Activated CD4-positive, CD25-positive, alpha-beta regulatory T cell (primary cell): ENCODE measurements at places on chromosomes 11 and 22.

DNA sequence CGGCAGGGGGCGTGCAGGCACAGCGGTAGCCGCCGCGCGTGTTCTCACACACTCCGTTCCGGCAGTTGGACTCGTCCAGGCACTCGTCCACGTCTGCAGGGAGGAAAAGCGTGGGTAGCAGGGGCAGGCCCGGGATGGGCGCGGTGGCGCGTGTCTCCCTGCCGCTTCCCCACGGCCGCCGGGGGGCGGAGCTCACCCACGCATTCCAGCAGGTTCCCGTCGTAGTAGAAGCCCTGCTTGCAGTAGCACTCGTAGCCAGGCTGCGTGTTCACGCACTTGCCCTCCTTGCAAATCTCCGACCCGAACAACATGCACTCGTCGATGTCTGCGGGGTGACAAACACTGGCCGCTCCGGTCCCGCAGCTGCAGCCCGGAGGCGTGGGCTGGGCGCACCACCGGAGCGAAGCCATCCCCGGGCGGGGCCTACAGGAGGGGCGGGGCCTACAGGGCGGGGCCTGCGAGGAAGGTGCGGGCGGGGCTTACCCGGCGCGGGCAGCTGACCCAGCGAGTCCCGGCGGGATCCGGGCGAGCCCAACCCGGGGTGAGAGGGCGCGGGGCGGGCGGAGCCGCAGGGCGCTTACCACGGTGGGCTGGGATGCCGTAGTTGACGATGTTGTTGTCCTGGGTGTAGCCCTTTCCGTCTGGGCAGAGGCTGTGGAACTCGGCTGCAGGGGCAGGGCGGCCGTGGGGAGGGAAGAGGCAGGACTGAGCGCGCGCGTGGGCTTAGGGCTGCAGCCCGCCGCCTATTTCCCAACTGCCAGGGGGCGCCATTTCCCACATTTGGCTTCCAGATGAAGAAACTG lies 15.6 kb downstream of the SCYL1 start:
- DNase-seq, result peak; percentile 88

DNA sequence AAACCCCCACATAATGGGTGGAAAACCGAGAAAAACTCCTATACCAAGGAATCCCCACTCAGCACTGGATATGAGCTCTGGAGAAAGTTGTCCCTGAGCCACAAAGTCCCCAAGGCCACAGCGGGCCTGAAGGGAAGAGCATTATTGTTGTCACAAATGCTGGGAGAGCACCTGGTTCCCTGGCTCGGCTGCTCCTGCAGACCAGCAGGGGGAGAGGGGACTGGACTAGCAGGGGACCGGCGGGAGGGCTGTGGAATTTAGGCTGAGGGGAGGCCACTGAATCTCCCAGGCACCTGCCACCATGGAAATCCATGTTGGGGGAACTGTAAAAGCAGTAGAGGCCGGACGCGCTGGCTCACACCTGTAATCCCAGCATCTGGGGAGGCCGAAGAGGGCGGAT lies 7.0 kb downstream of the PC start:
- DNase-seq, result no peak

DNA sequence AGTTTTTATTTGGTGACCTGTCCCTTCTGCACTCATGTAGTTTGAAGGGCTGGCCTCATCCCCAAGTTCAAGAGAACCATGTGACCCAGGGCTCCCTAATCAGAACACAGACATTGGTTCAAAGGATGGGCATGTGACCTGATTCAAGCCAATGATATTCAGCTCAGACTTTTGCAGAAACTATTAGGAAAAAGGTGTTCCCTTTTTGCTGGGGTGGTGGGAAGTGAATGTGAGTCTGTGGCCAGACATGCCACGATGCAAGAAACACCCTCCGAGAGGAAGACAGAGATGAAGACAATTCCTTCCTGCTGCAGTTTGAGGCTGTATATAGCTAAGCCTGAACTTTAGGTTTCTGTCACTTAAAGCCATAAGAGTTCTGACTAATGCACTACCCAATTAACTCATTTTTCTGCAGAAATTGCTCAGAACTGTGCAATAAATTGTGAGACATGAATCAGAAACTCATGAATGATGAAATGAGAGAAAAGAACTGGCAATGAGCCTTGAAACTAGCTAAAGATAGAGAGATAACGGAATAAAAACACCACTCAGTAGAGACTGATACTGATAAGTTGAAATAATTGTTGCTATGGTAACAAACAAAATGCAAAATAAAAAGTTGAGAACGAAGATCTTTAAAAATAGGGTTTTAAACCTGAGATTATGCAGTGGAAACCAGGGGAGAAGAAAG lies 9.2 kb upstream of the MAPK1 start:
- DNase-seq, result no peak

DNA sequence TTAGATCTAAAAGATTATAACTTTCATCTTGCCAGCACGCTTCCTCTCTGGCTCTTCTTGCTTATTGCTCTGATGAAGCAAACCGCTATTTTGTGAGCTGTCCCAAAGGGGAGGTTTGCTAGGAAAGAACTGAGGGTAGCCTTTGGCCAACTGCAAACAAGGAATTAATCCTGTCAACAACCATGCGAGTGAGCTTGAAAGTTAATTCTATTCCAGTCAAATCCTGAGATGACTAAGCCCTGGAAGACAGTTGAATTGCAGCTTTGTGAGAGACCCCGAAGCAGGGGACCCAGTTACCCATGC lies 10.3 kb upstream of the RNF141 start:
- DNase-seq, result no peak

DNA sequence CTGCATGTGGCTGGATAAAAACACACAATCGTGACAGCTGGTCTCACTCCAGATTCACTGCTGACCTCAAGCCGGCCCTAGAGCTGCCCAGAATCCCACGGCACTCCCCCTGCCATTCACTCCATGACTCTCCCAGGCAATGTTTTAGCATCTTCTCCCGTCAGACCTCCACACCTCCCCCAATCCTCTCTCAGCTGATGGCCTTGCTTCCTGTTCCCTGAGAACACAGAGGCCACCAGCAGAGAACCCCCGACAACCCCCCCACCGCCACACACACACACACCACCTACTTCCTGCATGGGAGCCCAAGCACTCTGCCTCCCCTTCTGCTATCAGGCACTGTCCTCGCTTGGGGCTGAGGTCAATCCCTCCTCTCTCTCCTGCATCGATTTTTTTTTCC lies 9.3 kb downstream of the TNKS1BP1 start:
- no peak for DNase-seq

- DNase-seq, result no peak
These were observed 27.4 kb downstream of the FAT3 start for GRCh38 chr11:92251980-92252379.

GRCh38 chr11:33531743-33532181 lies 168.9 kb downstream of the C11orf91 start:
- DNase-seq, result no peak

- DNase-seq, result no peak
These were observed 152.3 kb upstream of the RAG2 start for GRCh38 chr11:36750349-36750748.

- DNase-seq, result peak; percentile 28
These were observed 657 bp upstream of the MAPK8IP2 start for GRCh38 chr22:50599816-50600455.

- DNase-seq, result no peak
These were observed 811.0 kb downstream of the METTL15 start for GRCh38 chr11:28919194-28919593.

GRCh38 chr11:26710489-26710888 lies 11.4 kb downstream of the SLC5A12 start:
- no peak for DNase-seq

- no peak for DNase-seq
These were observed 77.4 kb upstream of the WNT7B start for GRCh38 chr22:46054091-46055073.

- no peak for DNase-seq
These were observed 8.6 kb downstream of the LARGE2 start for GRCh38 chr11:45930951-45931570.

DNA sequence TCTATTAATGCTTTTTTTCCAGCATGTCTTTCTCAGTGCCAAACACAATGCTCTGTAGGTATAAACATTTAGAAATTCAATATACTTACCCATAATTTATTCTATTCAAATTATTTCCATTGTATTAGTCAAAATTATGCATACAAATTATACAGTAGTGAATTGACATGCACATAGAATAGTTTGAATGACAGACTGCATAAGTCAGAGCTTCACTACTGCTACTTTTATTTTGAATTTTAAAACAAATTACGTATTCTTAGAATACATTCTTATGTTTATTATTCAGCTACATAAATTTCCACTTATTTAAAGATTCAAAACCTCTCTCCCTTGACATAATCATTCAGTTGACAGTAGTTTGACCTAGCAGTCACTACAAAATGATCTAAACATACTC lies 808.0 kb upstream of the CCDC179 start:
- no peak for DNase-seq

DNA sequence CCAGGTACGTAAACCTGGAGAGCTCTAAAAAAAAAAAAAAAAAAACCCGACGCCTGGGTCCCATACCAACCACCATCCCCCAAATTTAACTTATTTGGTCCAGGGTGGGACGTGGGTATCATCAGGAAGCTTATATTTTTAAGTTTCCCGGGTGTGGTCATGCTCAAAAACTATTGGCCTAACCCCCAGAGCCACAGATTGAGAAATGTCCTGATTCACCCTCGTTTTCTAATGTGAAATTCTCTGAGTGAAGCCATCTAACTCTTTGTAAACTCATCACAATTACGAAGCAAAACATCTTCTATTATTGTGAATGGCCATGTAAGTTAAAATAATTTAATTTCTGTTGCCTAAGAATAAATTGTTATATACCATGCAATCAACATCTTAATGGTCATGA lies 29.6 kb downstream of the PAK1 start:
- no peak for DNase-seq

GRCh38 chr22:26225207-26225606 lies 55.9 kb downstream of the SEZ6L start:
- no peak for DNase-seq

GRCh38 chr22:48627203-48627602 lies 1200.5 kb downstream of the BRD1 start:
- no peak for DNase-seq

- DNase-seq, result peak; percentile 69
These were observed at the start of gene ADORA2A for GRCh38 chr22:24427500-24428164. TSS of gene ADORA2A (plus strand) at chr22:24427599. CDS start at chr22:24433405, 5,806 bp downstream.

- DNase-seq, result no peak
These were observed 2.8 kb upstream of the FREY1 start for GRCh38 chr11:45909594-45910475.

- DNase-seq, result no peak
These were observed 78.8 kb upstream of the BID start for GRCh38 chr22:17853073-17853472.

GRCh38 chr11:80473562-80473961 lies 1032.7 kb upstream of the TENM4 start:
- DNase-seq, result no peak
